PC-3 (cell line): ENCODE measurements at places on chromosomes 4 and X.

DNA sequence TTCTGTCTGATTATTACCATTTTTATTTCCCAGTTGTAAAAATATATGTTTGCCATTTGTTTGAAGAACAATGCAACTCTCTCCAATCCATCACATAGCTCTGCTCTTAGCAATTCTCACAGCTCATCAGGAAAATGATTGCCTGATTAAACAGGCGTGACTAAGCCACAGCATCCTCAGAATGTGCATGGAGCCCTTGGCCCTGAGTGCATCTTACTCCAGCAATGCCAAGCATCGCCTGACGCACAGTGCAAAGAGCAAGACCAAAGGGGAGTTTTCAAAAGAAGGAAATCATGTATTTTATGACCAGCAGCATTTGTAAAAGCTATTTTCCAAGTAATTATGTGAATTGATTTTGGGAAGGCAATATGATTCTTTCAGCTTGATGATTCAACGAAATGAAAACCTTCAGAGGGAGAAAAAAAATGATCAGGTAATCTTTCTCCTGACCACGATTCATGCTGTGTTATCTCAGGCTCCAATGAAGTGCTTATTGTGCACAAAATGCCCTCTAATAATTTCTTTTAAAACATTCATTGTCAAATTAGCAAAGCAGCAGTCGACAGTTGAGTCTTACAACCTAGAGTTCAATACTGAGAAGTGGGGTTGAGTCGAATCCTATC lies 138.0 kb upstream of the FAM9B start:
- peak; percentile 68 for DNase-seq

DNA sequence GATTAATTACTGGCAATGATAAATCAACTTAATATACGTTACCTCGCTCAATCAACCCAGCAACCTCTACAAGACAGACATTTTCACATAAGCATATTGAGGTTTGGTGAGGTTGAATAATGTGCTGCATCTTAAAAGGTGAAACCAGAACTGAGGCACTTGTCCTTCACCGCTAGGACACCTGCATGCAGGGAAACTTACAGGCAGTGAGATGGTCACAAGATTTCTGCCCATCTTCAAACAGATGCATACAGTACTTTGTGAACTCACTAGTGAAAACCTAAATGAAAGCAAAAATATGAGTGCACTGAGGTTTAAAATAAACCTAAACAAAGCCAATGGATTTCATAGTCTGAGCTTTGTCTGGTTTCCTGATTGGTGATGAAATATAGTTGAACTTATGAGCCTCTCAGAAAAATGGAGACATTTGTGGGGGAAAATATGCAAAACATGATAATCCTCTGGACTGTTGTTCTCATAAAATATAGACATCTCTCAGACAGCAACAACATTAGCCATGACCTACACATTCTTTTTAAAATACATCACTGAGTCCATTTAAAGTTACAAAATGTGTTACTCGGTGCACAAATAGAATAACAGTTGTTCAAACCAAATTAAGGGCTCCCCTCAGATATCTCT lies 20.9 kb upstream of the PRSS12 start:
- DNase-seq, result no peak

- DNase-seq, result no peak
Observed at GRCh38 chr4:153074486-153074885, 129.8 kb upstream of the TRIM2 start.

- DNase-seq, result no peak
Observed at GRCh38 chrX:13793897-13794296, 23.0 kb downstream of the GPM6B start.

- no peak for DNase-seq
Observed at GRCh38 chr4:94463771-94464170, 12.0 kb downstream of the PDLIM5 start.

DNA sequence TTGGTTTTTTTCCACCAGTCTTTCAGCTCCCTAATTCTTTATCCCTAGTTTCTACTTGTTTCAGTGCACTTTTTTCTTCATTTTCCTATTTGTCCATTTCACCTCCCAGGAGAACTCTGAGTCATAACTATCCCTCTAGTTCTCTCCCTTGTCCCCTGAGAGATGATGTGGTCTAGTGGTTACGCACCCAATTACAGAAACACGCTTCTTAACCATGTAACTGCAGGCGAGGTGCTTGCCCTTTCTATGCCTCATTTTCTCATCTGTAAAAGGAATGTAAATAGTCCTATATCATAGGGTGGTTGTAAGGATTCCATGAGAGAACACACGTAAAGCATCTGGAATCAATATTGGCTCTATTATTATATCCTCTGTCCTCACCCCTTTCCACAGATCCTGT lies 8.8 kb upstream of the GRPR start:
- no peak for DNase-seq

DNA sequence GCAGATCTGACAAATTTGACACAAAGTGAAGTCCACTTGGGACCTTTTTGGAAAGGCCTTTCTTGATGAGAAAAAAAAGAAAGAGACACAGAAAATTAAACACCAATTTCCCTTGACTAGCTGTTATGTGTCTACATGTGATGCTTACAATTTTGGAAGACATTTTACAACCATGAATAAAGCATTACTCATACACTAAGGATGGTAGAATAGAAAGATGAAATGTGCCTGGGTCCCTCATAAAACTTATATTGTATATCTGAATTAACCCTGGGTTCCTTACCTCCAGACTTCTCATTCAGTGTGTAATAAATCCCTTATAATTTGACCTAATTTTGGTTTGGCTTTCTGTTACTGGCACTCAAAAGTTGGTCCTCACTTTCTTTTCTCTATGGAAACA lies 16.5 kb upstream of the GRIA3 start:
- peak; percentile 55 for DNase-seq
